Effector memory CD8-positive, alpha-beta T cell (primary cell): ENCODE measurements at places on chromosomes 5 and 9.

DNA sequence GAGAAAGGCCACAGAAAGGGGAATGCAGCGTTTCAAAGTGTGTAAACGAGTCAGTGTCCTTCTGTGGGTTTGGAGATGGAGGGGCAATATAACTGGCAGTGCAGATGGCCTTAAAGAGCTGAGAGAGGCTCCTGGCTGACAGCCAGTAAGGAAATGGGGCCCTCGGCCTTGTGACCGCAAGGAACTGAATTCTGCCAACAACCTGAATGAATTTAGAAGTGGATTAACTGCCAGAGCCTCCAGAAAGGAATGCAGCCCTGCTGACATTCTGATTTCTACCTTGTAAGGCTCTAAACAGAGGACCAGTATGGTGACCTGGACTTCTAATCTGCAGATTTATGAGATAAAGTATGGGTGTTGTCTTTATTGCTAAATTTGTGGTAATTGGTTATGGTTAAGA lies 17.5 kb upstream of the NREP start:
- no peak for DNase-seq

- no peak for DNase-seq
Measured at GRCh38 chr5:169933127-169933526, 47.2 kb downstream of the INSYN2B start.

- no peak for DNase-seq
Measured at GRCh38 chr9:5562806-5563416, 52.6 kb downstream of the PDCD1LG2 start.

- no peak for DNase-seq
Measured at GRCh38 chr9:38434365-38434764, 10.1 kb upstream of the IGFBPL1 start.

GRCh38 chr5:180313677-180314505 lies 22.0 kb upstream of the MAPK9 start:
- peak; percentile 56 for DNase-seq

DNA sequence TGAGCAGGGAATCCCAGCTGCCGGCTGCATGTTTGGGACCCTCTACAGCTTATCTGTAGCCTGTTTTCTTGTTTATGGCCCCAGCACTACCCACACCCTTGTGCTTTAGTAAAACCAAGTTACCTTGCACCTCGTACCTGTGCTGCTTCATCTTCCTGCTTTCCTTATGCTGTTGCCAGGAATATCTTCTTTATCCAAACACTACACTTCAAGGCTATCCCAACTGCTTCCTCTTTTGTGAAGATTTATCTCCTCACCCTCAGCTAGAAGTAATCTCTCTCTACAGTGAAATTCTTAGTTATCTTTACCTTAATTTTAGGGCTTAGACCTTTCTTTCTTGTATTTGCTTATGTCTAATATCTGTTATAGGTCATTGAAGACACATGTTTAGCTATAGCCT lies 171.1 kb downstream of the KDM4C start:
- no peak for DNase-seq

GRCh38 chr9:30411571-30411970 lies 1972.9 kb upstream of the ACO1 start:
- no peak for DNase-seq

- DNase-seq = no peak
Measured at GRCh38 chr9:114000063-114000454, 78.0 kb downstream of the AMBP start.

DNA sequence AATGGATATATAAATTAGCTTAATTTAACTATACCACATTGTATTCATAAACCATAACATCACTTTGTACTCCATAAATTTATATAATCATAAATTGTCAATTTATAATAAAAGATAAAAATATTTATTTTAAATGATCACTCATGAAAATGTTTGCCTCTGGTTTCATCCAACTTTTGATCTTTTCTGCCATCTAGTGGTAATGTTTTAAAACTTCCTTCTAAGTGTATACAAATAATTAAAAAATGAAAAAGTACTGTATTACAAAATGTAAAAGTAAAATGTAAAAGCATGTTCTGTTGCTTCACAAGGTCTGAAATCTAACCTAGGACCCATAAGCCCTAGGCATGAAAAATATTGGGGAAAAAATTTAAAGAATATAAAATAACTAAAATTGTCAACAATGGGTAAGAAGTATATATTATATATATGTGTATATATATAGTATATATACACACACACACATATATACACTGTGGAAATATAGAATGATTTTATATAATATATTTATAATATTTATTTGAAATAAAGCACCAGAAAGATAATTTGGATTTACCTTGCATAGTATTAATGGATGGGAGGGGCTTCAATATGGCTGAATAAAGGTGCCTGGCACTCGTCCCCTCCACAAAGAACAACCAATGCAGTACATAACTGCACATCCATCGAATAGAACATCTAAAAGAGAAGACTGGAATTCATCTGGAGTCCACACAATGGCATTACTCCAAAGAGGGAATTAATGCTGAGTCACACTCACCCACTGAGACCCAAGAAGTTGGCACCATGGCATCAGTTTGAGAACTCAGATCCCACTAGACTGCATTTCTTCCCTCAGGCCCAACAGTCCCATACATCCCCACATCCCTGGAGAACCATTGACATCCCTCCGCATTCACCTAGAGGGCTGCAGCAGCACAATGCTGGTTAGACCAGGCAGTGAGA lies 32.5 kb downstream of the ANXA1 start:
- no peak for DNase-seq

GRCh38 chr5:57225553-57225952 lies 51.7 kb downstream of the GPBP1 start:
- DNase-seq = no peak

- DNase-seq = no peak
Measured at GRCh38 chr5:118544887-118545449, 443.4 kb downstream of the DTWD2 start.

- DNase-seq = no peak
Measured at GRCh38 chr5:151721812-151722391, 35.2 kb upstream of the SPARC start.

GRCh38 chr5:131224387-131225201 lies 39.3 kb upstream of the CDC42SE2 start:
- DNase-seq = no peak

GRCh38 chr9:97808415-97808814 lies 44.6 kb upstream of the FOXE1 start:
- DNase-seq = no peak

DNA sequence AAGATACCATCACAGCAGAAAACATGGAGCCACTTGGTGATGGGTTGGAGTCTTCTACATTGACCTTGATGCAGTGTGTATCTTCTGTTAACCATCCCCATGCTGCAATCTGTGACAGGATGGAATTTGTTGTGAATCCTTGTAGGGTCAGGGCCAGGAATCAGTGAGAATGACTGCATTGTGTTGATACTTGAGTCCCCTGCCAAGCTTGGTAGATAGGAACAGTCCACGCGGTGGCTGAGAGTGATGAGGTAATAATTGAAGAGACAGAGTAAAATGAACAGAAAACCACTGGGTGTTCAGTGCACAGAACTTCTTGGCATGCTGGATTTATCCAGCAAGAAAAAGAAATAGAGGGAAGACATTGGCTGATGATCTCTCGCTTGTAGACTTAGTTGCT lies 217.5 kb downstream of the MAN2A1 start:
- DNase-seq = no peak

DNA sequence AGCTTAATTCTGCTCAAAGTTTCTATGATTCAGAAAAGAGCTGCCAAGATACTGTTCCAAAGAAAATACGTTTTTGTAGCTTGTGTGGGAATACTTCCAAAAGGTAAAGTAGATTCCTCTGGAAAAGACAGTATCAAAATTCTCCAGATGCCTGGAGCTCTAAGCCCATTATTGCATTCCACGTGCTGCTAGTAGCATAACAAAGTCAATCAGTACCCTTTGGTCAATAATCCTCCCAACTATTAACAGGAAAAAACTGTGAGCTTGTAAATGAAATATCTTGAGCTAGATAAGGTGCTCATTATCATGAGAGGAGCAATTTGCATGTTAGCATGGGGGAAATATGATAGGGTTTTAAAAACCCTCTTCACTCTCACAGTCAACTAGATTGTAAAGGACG lies 229.5 kb upstream of the TYRP1 start:
- no peak for DNase-seq

DNA sequence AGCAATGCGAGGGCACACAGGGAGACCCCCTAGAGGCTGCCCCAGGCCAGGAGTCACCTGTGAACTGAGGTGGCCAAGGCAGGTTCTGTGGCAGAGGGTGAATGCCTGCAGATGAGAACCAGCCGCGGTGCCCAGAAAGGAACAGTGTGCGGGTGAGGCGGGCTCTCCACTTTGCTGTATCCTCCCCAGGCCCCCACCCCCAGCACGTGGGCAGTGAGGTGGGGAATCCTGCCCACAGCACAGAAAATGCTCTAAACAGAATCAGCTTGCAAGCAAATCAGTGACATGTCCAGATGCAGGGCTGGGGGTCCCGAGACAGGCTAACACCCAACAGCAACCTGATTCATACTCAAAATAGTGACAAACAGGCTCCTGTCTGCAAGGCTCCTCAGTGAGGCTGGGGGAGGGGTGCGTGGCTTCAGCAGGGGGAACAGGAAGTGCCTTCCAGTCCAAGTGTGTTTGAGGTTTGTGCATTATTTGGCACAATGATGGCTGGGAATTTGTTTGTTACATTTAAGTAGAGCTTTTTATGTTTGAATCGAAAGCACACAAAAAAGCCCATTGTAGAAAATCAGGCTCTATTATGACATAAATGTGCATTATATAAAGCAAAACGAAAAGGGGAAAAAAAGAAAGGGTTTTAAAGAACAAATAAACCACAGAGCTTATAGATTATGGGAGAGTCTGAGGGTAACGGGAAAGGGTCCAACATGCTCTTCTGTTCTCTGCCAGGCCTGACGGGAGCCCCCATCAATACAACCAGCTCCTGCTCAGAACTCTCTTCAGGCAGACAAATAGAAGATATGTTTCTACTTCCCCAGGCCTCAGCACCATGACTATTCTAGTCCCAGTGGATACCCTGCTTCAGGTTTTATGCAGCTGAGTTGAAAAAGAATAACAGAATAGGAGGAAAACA lies 201.3 kb downstream of the HSD17B3 start:
- DNase-seq = no peak
